ENCODE measurements at places on chromosomes 1 and 21.
A peak's percentile ranks its signal among the peaks of the same experiment; 100 is the strongest.

- DNase-seq = no peak
Observed at GRCh38 chr1:19469004-19469403, 16.3 kb downstream of the CAPZB start.

DNA sequence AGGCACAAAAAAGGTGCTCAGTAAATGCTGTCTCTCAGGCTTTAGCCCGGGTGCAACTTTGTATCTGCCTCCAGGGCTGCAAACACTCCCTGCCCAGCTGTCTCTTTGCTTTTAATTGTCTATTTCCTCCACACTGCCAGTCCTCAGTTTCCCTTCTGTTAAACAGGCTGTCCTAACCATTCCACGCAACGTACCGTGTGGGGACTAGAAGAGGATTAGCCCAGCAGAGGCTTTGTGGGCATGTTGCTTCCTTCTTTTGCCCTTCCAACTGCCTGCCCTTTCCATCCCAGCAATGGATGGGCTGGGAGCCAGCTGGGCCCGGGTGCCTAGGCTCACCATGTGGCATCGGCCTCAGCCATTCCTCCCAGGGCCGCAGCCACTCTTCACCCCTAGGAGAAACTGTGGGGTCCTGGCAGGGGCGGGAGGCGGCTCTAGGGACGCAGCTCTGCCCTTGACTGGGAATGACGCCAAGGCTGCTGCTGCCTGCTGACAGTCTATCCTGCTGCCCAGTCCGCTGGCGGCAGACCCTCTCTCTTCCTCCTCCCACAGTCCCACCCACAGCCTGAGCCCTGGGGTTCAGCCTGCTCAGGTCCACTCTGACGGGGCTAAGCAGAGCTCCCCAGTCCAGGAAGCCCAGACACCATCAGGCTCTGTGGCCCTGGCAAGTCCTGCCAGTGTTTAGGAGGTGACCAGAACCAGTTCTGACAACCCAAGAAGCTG lies 40.6 kb upstream of the LRP8 start:
- no peak for DNase-seq

- no peak for DNase-seq
Observed at GRCh38 chr1:101100674-101101073, 75.1 kb upstream of the DPH5 start.

- DNase-seq = no peak
Observed at GRCh38 chr1:39901464-39901713, 328 bp downstream of the MYCL start.

DNA sequence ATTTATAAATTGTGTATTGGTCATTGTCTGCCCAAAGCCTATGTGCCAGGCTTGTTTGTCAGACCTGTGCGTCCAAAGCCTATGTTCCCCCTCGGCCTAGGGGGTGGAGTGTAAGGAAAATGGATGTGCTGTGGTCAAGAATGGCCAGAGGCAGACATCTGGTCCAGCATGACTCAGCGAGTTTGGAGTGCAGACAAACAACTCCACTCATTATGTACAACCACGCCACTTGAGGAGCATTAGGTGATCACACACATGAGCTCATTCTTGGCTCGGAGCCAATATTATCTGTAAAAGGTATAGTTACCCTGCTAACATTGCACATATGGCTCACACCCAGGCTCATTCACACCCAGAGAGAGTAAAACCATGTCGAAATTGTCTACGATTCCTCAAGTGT lies 1047.6 kb upstream of the ADGRL4 start:
- DNase-seq = no peak

DNA sequence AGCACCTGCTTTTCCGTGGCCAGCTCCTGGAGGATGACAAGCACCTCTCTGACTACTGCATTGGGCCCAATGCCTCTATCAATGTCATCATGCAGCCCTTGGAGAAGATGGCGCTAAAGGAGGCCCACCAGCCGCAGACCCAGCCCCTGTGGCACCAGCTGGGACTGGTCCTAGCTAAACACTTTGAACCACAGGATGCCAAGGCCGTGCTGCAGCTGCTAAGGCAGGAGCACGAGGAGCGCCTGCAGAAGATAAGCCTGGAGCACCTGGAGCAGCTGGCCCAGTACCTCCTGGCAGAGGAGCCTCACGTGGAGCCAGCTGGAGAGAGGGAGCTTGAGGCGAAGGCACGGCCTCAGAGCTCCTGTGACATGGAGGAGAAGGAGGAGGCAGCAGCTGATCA lies 413 bp downstream of the UBL4B start:
- no peak for DNase-seq

DNA sequence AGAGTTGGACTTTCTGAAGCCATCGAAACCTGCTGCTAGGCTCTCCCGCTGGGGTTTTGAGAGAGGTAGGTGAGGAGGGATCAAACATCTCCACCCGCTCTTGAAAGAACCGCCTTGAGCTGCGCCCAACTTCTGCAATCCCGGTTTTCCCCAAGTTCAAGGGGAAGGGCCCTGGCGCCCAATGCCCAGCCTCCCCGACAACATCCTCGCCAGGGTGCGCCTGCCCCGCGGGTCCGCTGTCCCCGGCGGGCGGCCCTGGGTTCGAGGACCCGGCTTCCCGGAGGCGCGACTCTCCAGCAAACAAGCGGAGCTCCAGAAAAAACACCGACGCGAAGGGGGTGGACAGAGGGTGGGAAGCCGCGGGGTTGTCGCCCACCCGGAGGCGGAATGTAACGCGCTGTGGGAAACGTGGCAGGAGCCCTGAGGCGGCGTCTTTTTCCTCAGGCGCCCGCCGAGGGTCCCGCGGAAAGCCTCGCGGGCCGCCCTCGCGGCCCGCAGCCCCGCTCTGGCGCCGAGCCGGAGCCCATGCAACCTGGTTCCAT lies 607 bp downstream of the BTG3 start:
- DNase-seq = no peak

GRCh38 chr1:67294836-67295617 lies 12.6 kb upstream of the IL12RB2 start:
- no peak for DNase-seq

- DNase-seq = no peak
Observed at GRCh38 chr1:51916587-51917405, 38.3 kb upstream of the NRDC start.

DNA sequence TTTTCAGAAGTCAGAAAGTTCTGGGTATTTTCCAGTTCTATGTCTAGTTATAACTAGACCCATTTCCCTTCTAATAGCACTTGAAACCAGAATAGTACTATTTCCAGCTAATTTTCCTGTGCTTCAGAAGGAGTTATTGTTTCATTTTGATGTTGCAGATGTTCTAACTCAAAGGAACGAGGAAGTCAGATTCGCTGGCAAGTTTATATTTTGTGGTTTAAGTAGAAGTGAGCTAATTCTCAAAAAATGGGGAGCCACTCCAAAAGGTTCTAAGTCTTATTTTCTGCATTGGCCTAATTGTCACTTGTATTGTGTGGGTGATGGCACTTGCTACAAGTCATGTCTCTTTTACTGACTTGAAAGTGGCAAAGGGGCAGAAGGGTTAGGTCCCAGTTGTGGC lies 18.1 kb downstream of the CCDC185 start:
- no peak for DNase-seq

GRCh38 chr1:178495158-178495557 lies 1.6 kb downstream of the CLEC20A start:
- no peak for DNase-seq

- DNase-seq = peak; percentile 64
Observed at GRCh38 chr1:228464487-228464983, 22.6 kb upstream of the RNF187 start.

GRCh38 chr1:151368393-151369301 lies 3.9 kb downstream of the SELENBP1 start:
- no peak for DNase-seq

- peak; percentile 26 for DNase-seq
Observed at GRCh38 chr1:13725714-13726175, 25.8 kb downstream of the PRDM2 start.

DNA sequence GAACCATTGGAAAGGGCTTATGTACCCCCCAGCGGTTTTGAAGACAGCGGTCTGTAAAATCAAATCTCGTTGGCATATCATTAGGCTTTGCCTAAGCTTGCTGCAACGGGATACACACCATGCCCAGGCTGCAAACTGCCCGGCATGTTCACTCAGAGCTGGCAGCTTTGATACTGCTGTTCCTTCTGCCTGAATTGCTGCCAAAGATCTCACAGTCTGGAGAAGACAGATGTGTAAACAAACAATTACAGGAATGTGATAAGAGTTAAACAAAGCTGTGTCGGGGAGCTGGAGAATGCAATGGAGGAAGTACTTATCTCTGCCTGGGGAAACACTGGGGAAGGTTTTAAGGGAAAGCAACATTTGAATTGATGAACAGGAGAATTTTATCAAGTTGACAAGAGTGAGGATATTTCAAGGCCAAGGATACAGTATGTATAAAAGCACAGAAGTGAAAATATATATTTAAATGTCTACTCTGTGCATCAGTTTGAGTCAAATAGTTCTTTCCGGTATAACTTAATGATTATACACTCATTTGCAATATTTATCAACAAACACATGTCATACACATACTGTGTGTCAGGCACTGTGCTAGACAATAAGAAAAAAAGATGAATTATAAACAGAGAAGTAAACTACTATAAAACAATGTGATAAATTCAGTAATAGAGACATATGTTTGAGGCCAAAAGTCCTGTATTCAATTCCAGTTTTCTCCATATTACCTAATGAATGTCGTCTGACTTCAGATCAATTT lies 29.9 kb downstream of the CHML start:
- DNase-seq = no peak

- DNase-seq = no peak
Observed at GRCh38 chr1:201731142-201731541, 97.8 kb upstream of the IPO9 start.

DNA sequence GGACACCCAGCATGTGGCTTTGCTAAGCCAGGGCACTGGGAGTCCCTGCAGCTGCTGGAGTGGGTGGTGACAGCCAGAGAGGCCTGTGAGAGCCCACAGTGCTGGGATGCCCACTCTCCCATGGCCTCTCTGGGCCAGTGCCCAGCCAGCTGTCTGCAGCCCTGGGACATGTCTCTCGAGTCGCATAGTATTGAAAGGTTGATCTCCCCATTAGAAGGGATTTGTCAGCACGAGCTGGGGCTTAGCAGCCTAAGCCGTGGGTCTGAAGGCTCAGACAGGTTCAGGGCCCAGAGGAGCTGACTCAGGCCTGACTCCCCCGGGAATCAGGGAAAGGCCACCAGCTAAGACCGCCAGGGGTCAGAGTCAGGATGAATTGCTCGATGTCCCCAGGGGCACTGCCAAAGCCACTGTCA lies 53.5 kb downstream of the FOXD2 start:
- DNase-seq = no peak

- no peak for DNase-seq
Observed at GRCh38 chr21:34544032-34544496, 32.1 kb upstream of the KCNE1 start.

- no peak for DNase-seq
Observed at GRCh38 chr1:240732390-240732789, 120.4 kb upstream of the GREM2 start.

- DNase-seq = no peak
Observed at GRCh38 chr1:234928642-234929041, 200.0 kb downstream of the TOMM20 start.

Measured in activated CD4-positive, CD25-positive, alpha-beta regulatory T cell (primary cell).